ENCODE measurements at places on chromosomes 12 and 14.

GRCh38 chr14:70045844-70046535 lies 142.8 kb downstream of the SLC8A3 start:
- peak; percentile 2 for DNase-seq

GRCh38 chr12:14884458-14884878 lies 1.2 kb downstream of the MGP start:
- DNase-seq, result peak; percentile 86

DNA sequence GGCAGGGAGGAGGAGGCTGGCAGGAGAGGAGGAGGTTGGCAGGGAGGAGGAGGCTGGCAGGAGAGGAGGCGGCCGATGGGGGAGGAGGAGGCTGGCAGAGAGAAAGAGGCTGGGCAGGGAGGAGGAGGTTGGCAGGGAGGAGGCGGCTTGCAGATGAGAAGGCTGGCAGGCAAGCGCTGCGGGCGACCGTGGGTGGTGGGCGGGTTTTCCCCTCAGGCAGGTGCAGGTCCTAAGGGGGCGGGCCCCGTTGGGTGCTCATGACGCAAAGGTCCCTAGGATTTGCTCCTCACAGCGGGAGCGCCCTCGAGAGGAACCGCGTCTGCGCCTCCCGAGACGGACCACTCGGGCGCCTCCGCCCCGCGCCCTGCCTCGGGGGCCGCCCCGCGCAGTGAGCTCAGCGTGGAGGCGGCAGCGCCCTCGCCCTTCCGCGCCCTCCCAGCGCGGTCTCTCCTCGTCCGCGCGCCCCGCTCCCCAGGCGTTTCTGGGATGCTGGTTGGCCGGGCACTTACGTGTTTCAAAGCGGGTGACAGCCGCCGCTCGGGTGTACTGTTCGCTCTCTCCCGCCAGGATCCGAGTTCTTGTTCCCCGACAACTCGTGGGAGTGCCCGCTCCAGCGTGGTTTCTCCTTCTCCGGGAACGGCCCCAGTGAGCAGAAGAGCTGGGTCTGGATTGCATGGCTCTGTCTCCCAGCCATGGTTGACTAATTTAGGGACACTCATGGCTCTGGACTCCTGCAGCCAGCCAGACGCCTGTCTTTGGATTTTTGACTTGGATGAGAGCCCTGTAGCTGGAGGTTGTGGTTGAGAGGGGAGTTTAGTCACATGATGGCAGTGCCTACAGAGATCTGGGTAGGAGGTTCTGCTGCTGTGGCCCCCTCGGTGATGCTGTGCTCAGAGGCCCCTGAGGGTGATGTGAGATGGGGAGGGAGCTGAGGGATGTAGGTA lies 64.1 kb upstream of the PPP4R3A start:
- peak; percentile 30 for DNase-seq

DNA sequence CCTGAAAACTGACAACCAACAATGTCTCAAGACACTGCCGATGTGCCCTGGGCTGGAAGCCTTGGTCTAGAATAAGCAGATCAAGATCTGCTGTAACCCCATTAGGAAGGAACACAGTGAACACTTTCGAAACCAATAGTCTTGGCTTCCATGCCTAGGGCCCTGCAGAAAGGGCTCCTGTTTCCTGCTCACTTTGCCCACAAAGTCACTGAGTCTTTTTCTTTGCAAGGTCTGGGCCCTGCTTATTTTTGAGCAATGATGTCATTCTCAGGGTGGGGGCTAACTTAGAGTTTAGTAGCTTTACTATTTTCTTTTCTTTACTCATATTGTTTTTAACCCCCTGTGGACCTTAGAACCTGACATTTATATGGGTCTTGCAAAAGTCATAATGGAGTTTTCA lies 704.2 kb upstream of the TMEM132C start:
- DNase-seq, result no peak

GRCh38 chr12:106138633-106139421 lies at the start of gene NUAK1:
Gene NUAK1 (minus strand): TSS chr12:106138954. CDS start chr12:106138653, 301 bp downstream.
- peak; percentile 69 for DNase-seq

DNA sequence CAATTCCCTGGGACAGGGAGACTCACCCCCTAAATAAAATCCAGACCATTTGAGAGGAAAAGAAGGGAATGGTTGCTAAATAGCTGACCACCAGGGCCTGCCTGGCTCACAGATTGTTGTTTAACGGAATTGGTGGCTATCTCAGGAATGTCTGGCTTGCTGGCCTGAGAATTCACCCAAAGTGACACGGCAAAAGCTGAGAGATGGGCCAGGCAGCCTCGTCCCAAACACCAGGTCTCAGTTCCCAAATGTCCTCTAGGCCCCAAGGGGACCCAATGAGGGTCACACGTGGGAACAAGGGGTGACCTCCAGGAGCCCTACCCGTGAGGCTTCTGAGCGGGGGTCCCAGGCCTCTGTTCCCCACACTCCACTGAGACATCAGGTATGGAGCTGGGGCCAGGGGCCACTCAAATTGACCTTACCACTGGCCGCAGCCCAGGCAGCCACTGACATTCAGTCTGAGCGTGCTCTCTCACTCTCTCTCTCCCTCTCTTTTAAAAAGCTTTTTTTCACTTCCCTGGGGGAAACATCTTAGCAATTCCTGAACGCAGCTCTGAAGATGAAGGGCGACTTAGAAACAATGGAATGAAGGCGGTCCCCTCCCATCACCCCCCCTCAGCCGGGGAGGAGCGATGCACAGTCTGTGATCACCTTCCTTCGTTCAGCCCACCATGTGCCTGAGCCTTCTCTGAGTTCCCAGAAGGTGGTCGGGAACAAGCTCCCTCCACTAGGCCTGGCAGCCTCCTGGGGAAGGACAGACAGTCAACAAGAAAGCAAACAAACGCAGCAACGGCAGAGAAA lies 131.2 kb downstream of the SCARB1 start:
- DNase-seq, result peak; percentile 75

GRCh38 chr12:124698998-124699305 lies 131.5 kb upstream of the NCOR2 start:
- DNase-seq, result no peak

All from astrocyte (in vitro differentiated cells and primary cell).